ENCODE measurements at places on chromosomes 6 and 20. TPM values are rescaled to one million over a fixed set of nuclear protein-coding genes. Genes with fewer than 3 reads are reported as not detected.

Gene MMP24
- total RNA-seq, result 3.4 TPM

Gene COL21A1
- 20.5 TPM for total RNA-seq

- H3K36me3 ChIP-seq, result no peaks in the 10 kb centered on the region
- H3K27ac ChIP-seq, result no peak overlapping the region
- no peak overlapping the region for H3K4me3 ChIP-seq
Observed at GRCh38 chr20:59363101-59363500, 62.7 kb downstream of the EDN3 start.

GRCh38 chr6:8343600-8343999 lies 91.7 kb downstream of the SLC35B3 start:
- no peak overlapping the region for H3K27ac ChIP-seq
- H3K4me1 ChIP-seq, result peaks cover 6% of the 10 kb centered on the region
- no peak for DNase-seq
- H3K4me3 ChIP-seq, result no peak overlapping the region
- H3K36me3 ChIP-seq, result no peaks in the 10 kb centered on the region

GRCh38 chr6:491233-491632 lies 99.7 kb downstream of the IRF4 start:
- H3K27ac ChIP-seq, result no peak overlapping the region
- DNase-seq, result no peak
- peaks cover 31% of the 10 kb centered on the region for H3K36me3 ChIP-seq
- H3K4me1 ChIP-seq, result no peaks in the 10 kb centered on the region
- H3K4me3 ChIP-seq, result no peak overlapping the region

- H3K27me3 ChIP-seq, result peaks cover 3% of the 10 kb centered on the region
- DNase-seq, result no peak
- H3K4me3 ChIP-seq, result no peak overlapping the region
- H3K27ac ChIP-seq, result no peak overlapping the region
Observed at GRCh38 chr6:14957355-14958059, 288.4 kb upstream of the JARID2 start.

Measured in progenitor cell of endocrine pancreas (in vitro differentiated cells).